ENCODE measurements at places on chromosomes 6 and 20.

DNA sequence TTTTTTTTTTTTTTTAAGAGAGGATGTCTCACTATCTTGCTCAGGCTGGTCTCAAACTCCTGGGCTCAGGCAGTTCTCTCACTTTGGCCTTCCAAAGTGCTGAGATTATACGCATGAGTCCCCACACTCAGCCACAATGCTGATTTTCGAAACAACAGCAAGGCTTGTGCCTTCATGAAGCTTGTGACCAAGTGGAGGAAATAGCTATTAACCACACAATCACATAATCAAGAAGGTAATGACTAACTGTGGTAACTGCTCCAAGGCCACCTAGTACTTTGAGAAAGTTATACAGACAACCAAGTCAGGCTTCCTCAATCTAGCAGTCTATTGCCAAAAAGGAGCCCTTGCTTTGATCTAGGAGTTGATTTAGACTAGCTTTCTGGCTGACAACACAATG, 46.3 kb downstream of the SOD2 start:
- DNase-seq, result no peak

DNA sequence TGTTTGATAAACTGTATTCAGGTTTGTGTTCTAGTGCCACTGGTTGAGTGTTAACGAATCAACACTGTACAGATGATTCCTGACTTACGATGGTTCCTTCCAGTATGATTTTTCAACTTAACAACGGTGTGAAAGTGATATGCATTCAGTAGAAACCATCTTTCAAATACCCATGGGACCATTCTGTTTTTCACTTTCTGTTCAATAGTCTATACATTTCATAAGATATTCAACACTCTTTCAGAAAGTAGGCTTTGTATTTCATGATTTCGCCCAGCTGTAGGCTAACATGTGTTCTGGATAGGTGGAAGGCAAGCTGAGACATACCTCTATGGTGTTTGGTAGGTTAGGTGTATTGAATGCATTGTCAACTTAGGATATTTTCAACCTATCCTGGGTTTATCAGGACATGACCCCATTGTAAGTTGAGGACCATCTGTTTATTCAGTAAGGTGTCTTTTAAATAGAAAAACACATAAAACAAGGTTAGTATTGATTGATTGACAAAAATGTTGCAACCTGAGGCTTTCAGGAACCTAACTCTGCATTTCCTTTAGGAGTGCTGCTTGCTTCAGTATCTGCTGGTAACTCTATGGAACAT, 32.3 kb downstream of the SYNJ2 start:
- no peak for DNase-seq

DNA sequence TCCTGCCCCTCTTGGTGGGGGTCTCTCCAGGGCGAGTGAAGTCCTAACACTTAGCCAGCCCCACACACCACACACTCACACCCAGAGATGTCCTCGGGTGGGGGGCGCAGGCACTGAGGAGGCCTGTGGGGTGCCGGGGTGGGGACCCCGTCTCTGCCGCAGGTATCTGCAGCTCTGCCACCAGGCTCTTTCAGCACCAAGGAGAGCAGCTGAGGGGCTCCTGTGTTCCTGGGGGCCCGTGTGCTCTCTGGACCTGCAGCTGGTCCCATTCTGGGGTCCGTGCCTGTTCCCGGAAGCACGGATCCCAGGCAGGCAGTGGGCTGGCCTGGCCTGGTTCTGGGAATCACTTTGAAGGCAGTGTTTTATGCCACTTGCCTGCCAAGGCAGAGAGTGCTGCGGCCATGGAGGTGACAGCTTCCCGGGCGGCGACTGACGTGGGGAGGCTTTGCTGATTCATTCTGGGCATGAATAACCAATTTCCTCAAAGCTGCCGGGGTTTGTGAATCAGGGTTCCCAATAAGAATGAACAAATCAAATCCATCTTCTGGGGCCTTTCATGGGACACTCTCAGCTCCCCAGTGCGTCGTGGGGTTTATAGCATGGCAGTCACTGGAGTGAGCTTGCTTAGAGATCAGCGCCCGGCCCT, 54.4 kb upstream of the SLCO4A1 start:
- no peak for DNase-seq

DNA sequence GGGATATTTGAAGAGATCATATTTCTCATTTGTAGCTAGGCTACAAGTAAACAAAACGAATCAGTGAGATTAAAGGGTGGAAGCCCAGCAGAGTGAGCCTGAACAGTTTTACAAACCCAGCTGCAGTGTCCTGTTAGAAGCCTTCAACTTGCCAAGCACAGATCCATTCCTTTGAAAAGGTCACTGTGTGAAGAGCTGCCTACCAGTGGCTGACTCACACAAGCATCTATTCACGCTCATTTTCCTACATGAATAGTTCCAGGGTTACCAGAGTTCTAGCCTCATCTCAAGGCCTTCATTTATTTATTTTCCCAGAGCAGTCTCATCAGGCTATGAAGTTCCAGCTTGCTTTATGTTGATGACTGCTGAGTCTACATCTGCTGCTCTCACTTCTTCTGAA, 25.7 kb upstream of the MLIP start:
- DNase-seq, result no peak

GRCh38 chr6:5723841-5724691, 282.7 kb downstream of the NRN1 start:
- no peak for DNase-seq

DNA sequence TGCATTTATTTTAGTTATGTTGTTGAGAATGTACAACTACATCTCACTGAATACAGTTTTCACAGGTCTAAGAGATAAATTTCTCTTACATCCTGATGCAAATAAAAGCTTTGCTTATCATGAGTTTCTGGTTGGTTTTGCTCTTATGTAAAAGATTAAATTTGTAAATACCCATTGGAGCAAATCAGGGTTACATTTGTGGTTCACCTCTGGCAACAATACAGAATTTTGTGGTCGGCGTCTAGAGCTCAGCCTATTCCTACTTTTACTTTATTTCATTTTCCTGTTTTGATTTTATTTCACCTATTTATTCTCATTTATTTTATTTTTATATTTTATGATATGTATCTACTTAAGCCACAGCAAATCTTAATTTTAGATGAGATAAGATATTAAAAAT, 271.9 kb upstream of the MARCKS start:
- DNase-seq, result no peak

DNA sequence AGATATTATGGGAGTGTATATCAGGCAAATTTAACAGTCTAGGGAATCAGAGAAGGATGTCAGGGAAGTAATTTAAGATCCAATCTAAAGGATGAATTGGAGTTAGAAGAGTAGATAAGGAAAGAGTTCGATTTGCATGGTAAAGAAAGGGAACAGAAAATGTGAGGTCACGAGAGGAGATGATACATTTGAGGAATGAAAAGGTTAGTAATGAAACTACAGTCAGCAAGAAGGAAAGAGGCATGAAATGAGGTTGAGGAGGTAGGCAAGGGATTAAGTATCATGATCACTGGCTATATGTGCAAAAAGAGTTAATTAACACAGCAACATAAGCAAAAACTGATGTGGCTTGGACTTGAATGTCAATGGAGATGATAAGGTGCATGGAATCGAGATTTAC, 22.4 kb downstream of the ZNF318 start:
- no peak for DNase-seq

- DNase-seq, result no peak
Observed at GRCh38 chr6:26092443-26092842, 5.2 kb downstream of the HFE start.

DNA sequence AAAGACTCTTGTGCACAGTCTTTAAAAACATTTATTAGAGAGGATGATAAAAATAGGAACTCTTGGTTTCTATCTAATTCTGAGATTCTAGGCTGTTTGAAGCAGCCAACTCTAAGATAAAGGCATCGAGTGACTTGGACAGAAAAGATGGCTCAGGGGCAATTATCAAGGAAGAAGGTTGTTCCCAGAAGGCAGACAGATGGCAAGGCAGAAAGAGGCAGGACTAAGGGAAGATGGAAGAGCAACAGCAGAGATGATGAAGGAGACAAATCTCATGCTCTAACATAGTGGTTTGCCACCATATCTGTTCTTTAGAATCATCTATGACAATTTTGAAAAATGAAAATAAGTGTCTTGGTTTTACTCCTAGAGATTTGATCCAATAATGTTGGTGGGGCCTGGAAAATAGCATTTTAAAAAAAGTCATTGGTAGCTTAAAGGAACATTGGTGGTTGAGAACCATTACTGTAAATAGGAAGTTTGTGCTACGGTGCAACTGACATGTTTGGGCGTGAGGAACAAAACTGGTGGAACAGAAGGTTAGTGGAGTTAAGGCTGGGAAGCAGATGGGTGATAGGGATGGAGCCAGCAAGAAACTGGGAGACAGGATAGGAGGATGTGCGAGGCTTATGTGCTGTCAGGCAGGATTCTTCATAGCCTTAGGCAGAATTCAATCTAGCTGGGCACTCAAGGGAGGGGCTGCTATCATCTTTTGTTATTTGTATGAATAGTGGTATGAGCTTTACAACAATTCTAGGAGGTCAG, 751.1 kb downstream of the DHX35 start:
- no peak for DNase-seq

DNA sequence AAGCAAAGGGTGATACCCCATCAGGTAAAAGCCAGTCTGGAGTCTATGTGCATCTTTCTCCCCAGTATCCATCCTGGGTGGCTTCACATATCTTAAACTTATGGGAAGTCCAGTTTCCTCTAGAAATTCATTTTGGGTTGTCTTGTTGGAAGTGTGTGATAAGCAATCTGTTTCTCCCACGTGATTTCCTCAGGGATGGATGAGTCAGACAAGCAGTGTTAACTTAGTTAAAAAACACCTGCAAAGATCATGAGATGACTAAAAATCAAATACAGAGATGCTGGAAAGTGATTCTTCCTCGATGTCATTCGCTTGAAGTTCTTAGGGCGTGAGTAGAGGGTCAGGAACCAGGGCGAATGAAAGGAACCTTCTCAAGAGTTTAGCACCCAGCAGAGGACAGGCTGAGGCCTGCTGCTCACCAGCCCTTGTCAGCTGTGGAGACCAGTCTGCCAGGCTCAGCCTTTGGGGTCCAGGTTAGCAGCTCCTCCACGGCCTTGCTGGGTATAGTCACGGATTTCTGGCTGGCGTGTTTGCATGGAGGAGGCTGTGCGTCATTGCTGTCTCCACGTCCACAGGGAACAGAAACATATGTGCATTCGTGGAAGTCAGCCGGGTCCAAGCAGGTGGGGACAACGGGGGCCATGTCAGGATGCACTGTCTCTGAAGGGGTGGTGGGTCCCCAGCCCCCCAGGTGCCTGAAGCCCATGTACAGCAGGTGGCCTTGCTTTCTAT, 2.8 kb upstream of the PNPLA1 start:
- no peak for DNase-seq

DNA sequence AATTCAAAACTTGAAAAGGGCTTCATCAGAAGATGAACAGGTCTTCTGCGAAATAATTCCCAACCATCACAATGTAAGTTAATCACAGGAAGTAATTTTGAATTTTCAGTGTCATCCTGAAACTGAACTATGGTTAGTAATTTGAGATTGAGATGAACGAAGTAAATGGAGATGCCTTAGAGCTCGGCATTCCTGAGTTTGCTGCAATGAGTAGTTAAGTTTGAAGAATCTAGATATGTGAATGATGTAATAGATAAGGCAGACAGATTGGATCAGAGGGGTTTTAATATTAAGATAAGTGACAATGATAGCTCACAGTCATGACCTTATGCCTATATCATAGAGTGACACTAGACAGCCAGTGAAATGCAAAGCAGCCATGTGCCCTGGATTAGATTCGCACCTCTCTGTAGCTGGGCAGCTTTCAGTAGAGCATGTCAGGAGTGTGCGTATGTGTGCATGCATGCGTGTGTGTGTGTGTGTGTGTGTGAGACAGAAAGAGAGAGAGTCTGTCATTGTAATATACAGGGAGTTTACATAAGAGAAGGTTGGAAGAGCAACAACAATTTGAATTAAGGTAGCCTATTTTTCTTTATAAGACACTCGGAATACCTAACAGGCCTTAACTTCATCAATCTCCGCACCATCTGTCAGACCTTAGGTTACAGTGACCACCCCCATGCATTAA, 233.0 kb downstream of the GMPR start:
- no peak for DNase-seq

GRCh38 chr20:53330601-53331140, 263.0 kb downstream of the ZNF217 start:
- DNase-seq, result no peak

DNA sequence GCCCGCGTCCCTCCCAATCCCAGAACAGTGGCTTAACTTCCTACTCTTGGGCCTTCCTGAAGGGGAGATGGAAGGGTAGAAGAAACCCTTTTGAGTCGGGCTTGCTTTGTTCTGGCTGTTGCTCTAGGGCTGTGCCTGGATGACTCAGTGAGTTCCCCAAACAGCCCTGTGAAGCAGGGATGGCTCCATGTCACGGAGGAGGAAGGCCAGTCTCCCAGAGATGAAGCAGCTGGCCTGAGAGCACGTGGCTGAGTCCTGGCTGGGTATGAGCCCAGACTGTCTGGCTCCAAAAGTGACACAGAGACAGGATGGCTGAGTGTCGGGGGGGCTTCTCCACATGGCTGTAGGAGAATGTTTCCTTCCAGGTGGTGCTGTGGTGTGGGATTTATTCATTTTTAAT, 4.6 kb downstream of the SYTL3 start:
- peak; percentile 65 for DNase-seq

GRCh38 chr6:145569140-145569539, 166.2 kb downstream of the EPM2A start:
- DNase-seq, result no peak

GRCh38 chr20:60869625-60870024, 382.4 kb upstream of the CDH4 start:
- no peak for DNase-seq

GRCh38 chr20:23955896-23956295, 32.7 kb downstream of the GGTLC1 start:
- no peak for DNase-seq

- DNase-seq, result no peak
Observed at GRCh38 chr6:152941746-152942145, 41.1 kb downstream of the FBXO5 start.

DNA sequence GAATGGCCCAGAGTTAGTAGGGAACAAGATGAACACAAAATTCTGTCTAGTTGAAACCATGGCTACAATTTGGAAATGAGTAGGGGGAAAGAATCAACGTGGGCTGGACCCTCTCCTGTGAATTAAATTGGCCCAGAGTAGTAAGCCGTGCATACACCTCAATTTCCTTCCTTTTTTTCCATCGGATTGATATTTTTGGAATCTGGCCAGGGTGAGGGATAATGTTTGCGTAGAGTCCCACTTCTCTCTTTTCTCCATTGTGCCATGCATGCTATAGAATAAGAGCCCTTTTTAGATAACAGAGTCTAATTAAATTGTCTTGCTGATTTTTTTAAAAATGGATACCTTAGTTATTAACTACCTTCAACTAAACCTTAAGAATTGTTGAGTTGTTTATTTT, 35.2 kb downstream of the XRN2 start:
- DNase-seq, result no peak

GRCh38 chr20:57835588-57836455, 126.0 kb upstream of the PMEPA1 start:
- no peak for DNase-seq

DNA sequence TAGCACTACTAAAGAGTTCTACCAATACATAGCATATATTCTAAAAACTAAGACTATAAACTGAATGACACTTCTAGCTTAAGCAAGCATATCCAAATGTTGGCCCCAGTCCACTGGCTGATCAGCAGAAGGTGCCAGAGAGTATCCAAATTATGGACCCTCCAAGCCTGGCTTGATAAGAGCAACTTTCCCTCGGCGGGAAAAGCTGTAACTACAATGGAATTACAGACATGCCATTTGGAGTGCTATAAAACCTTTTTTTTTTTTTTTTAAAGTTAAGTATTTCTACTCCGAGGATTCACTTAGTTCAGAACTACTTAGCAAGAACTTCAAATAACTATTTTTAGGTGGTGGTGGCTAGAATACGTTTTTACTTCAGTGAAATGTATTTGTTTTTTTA, 94.6 kb downstream of the EPB41L2 start:
- no peak for DNase-seq
